T-helper 1 cell (primary cell): ENCODE measurements at places on chromosomes 2 and 18.

GRCh38 chr2:181374781-181375675, 82.2 kb upstream of the ITGA4 start:
- no peak for DNase-seq

DNA sequence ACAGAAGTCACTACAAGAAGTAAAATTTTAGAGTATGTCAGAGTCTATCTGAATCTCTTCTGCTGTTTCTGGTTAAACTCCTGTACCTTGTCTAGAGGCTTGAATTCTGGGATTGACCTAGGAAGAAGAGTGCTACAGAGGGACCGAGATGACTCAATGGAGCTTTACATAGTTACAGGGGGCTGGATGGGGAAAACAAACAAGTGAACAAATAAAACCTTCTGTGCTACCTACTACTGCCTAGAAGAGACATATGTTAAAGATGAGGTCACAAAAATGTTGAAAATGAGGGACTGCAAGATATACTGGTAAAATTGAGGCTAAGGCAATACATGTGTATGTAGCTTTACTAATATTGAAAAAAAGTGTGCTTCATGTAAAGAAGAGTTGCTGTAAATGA, 265.4 kb upstream of the TFPI start:
- no peak for DNase-seq

GRCh38 chr2:12896318-12896982, 179.7 kb downstream of the TRIB2 start:
- DNase-seq, result no peak

GRCh38 chr2:157927155-157927554, 51.0 kb upstream of the ACVR1 start:
- DNase-seq, result no peak

DNA sequence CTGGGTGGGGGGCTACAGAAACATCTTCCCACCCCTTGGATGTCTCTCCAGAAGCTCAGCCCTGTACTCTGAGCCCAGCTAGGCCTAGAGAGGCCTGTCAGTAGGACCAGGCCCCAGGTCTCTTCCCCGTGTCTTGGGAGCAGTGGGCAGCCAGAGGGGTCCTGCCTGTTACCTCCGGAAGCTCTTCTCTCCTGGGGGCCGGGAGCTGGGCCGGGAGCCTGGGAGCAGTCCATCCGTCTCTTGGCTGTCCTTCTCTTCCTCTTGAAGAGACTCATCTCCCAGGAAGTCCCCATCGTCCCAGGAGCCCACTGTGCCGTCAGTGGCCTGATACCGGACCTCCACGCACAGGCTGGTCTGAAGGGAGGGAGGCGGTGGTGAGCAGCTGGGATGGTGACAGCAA, 38.3 kb upstream of the OTOF start:
- no peak for DNase-seq

- peak; percentile 81 for DNase-seq
Measured at GRCh38 chr2:178514664-178515063, 34.4 kb downstream of the PLEKHA3 start.

- no peak for DNase-seq
Measured at GRCh38 chr18:64668461-64668962, 519.6 kb upstream of the LINC00305 start.

DNA sequence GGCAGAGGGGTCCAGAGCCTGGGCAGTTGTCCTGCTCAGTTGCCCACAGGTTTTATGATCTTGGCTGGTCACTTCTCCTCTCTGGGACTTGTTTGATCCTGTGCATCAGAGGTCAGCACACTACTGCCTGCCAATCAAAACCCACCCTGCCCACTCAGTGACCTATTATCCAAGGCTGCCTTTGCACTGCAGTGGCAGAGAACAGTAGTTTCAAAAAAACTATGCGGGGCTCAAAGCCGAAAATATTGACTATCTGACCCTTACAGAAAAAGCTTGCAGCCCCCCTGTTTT, 218.2 kb downstream of the CYP26B1 start:
- no peak for DNase-seq

DNA sequence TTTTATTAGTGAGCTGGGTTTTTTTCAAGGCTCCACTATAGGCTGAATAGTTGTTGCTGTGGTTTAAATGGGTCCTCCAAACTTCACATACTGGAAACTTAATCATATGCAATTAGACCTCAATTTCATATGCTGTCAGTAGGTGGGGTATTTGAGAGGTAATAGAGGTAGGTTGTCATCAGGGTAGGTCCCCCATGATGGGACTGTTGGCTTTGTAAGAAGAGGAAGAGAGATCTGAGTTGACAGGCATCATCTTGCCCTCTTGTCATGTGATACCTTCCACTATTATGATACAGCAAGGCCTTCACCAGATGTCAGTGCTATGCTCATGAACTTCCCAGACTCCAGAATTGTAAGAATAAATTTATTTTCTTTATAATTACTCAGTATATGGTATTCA, 819.4 kb downstream of the LRP1B start:
- no peak for DNase-seq

DNA sequence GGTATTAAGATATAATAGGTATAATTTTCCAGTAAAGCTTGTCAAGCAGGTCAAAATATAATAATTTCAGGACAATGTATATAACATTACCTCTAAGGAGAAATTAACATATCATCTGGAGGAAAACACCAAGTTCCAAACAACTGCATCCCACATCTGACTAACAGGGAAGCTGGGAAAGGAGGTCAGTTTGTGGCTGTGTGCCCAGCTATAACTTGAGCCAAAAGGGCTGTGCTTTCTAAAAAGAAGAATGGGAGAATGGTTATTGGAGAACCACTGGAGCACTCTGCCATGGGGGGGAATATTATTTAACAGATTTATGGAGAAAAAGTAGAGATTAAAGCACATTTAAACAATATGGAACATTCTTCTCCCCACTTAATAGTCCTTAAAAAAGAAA, 390.6 kb upstream of the PKDCC start:
- DNase-seq, result no peak

- DNase-seq, result no peak
Measured at GRCh38 chr18:67652288-67652687, 135.8 kb upstream of the DSEL start.

- no peak for DNase-seq
Measured at GRCh38 chr18:68438983-68439382, 275.9 kb downstream of the TMX3 start.

GRCh38 chr18:24616653-24617052, 156.2 kb downstream of the HRH4 start:
- DNase-seq, result no peak

DNA sequence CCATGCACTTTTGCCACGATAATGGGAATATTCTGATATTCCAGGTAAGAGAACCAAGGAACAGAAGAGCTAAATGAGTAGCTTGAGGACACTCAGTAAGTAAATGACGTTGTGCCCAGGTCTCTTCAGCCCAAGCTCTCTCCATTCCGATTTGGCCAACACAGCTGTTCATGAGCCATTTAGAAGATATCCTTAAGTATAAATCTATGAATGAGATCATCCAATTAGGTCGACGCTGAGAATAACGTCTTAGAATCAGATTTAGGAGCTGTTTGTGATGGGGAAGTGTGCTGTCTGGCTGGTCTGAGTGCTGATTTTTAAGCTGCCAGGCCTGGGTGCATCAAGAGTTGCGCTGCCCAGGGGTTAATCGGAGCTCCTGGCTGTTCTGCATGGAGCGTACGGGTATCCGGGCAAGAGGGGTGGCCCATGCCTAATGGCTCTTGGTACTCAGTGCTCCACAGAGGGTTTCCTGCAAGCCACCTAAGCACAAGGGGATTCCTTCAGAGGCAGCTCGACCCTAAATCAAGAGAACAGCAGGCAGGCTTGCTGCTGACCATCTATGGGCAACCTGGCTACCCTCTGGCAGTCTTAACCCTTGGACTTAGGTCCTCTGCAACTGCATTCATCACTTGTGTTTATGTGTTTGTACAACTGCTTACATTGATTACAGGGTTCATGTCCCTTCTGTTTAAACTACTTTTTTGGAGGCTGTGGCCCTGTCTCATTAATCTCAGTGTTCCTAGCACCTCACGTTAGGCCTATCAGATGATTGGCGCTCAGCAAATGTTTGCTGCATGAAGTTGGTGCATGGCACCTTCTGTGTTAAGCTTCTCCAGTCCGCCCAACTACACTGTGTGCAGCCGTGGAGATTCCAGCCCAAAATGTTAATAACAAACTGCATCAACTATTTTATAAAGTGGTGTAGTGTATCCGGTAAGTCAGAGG, 31.9 kb downstream of the SOX11 start:
- DNase-seq, result no peak

- no peak for DNase-seq
Measured at GRCh38 chr2:53259395-53260009, 508.1 kb upstream of the CHAC2 start.

DNA sequence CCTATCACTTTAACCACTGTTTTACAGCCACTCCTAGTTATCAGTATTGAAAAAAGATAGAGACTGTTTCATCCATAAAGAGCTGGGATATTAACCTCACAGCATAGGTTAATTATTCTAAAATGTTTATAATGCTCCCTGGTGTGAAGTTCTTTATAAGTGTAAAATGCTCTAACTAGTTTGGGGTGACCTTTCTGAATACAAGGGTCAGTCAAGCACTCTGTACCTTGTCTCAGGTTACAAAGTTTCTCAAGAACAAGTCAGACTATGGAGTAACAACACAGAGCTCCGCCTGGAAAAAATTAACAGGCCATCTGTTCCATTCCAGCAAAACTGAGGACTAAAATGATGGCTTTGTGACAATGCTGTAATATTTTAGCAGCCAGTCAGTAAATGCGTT, 107.4 kb downstream of the NOL4 start:
- no peak for DNase-seq

DNA sequence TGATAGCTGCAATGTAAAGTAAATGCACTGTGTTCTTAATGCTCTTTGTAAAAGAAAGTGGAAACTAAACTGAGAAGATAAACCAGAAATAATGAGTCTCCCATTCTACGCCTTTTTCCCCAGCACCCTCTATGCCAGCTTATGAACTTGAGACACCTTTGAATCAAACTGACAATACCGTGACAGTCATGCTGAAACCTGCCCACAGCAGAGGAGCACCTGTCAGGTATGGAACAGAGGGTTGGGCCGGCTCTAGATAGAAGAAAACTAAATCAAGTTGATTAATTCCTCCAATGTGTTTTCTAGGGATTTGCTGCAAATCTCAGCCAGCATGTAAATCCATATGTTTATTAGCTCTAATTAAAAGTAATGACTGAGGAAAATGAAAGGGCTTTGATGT, 520.6 kb upstream of the RAB12 start:
- no peak for DNase-seq

DNA sequence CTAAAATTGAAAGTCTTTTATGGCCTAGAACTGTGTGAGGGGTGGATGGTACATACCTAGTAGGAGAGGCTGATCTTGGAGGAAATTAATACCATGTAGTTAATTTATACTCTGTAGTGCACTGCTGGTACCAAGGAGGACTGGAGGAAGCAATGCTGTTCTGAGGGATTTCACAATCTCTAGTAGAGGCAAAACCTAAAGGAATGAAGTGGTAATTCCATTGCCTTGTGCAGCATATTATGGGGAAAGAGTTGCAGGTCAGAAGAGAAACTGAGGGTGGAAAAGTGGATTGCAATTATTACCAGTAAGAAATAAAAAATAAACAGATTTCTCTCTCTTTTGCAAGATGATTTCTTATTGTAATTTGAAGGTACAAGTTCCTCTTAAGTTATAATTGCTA, 2.2 kb downstream of the ABI2 start:
- no peak for DNase-seq

- no peak for DNase-seq
Measured at GRCh38 chr2:166293984-166294383, 81.8 kb downstream of the SCN9A start.

GRCh38 chr2:219478916-219479315, 19.8 kb upstream of the GMPPA start:
- DNase-seq, result no peak

DNA sequence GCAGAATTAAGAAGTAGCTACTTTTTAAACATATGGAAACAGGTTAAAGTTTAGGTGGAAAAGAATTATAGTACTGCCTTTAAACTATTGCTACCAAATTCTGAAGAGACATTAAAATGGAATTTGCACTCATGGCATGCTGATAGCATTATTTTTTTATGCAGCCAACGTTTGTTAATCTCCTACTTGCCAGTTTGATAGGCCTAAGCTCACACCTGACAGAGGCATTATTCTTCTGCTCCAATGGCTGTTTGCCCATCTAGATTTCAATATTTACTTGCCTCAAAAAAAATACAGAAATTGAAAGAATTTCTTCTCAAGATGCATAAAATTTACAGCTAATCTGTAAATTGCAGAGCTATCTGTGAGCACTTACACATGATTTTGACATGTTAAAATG, 849.6 kb downstream of the CNTNAP5 start:
- no peak for DNase-seq

- no peak for DNase-seq
Measured at GRCh38 chr2:233007739-233008138, 5.3 kb downstream of the NGEF start.

GRCh38 chr2:190599546-190600220, 49.2 kb upstream of the NAB1 start:
- DNase-seq, result no peak

GRCh38 chr2:72094701-72095100, 53.0 kb downstream of the CYP26B1 start:
- DNase-seq, result no peak

DNA sequence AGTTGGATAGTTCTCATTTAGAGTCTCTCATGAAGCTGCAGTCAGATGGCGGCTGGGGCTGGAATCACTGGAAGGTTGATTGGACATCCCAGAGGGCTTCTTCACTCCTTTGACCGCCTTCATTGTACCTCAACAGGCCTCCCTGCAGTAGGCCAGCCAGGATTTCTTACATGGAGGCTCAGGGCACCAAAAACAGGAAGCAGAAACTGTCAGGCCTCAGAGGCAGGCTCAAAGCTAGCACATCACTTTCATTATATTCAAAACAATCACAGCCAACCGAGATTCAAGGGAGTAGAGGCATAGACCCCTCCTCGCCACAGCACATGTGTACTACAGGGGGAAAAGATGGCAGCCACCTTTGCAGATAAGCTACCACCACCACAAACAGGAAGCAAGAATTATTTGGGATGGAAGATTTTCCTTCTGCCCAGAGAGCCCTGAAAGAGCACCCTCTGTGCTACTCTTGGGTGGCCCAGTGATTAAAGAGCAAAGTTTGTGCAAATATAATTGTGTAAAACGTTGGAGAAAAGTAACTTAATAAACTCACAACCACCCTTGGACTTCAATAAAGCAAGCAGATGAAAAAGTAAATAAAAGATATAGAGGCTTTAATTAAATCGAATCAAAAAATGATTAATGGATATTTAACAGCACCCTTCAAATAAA, 155.3 kb downstream of the GFPT1 start:
- no peak for DNase-seq

GRCh38 chr2:70964596-70965386, 13.6 kb upstream of the ANKRD53 start:
- peak; percentile 76 for DNase-seq

DNA sequence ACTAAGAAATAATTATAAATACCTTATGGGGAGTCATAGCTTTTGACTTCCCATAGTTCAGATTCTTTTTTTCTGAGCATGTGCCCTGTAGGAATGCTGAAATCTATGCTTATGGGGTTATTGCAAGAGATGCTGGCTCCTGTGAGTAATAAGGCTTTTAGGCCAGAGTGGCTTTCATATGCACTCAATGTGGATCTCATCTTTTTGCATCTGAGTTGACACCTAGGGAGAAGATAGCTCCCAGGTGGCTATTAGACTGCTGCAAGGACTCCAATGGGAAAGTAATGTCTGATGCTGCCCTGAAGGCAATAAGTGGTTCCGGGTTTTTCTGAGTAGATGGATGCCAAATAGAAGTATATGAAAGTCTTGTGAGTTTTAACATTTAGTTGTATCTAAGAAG, 21.0 kb downstream of the DNAH6 start:
- DNase-seq, result no peak

- no peak for DNase-seq
Measured at GRCh38 chr2:133817680-133818566, 249.7 kb upstream of the NCKAP5 start.
